ENCODE measurements at places on chromosomes 13 and 19.

DNA sequence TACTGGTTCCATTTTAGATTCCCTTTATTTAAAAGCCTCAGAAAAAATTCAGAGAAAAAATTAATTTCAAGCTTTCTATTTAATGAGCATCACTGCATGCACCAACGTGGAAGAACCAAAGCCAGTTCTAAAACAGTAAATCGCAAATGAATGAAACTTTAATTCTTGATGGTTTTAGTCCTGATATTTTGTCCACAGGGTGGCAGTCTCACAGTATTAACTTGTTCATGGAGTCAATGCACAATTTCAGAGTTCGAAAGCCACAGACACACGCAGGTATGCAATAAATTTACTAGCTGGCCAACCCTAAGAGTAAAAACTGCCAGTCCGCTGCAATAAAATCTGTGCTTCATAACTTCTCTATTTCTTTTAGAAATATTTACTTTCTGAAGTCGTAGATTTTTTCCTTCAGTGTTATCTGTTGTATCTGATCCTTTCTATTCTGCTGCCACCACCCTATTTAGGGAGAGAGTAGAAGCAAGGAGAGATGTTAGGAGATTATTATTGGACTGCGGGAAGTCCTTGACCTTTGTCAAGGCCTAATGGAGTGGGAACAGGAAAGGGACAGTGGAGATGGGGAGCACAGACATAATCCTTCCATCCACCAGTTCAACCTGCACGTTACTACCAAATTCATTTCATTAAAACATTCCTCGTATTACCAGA, 7.0 kb upstream of the WBP4 start:
- peak; percentile 64 for DNase-seq

GRCh38 chr19:10173527-10173926, 21.2 kb downstream of the DNMT1 start:
- peak; percentile 61 for DNase-seq

DNA sequence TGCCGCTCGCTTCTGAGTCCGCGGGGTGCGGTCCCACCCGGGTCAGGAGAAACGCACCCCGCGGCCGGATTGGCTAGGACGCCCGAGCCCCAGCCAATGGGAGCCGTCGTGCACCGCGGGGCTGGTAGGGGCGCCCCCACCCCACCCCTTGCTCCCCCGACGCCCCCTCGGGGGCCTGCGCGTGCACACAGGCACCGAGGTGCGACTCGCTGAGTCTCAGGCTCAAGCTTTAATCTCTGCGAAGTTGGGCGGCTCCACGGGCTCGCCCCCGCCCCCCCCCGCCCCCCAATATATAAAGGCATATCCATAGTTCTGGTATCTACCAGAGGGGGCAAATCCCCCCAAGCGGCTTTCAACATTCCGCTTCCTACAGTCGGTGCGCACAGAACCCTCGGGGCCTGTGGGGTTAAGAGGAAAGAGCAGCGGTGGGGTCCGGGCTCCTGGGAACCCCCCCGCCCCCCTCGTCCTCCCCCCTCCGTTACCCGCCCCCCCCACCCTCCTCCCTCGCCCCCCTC, at the start of gene COX6B2:
TSS of gene COX6B2 (minus strand) at position 22 of the 515 bp plus-strand sequence. CDS start 198 bp downstream, outside the sequence.
- no peak for DNase-seq

- no peak for DNase-seq
Observed at GRCh38 chr13:45496942-45497341, 32.2 kb downstream of the COG3 start.

DNA sequence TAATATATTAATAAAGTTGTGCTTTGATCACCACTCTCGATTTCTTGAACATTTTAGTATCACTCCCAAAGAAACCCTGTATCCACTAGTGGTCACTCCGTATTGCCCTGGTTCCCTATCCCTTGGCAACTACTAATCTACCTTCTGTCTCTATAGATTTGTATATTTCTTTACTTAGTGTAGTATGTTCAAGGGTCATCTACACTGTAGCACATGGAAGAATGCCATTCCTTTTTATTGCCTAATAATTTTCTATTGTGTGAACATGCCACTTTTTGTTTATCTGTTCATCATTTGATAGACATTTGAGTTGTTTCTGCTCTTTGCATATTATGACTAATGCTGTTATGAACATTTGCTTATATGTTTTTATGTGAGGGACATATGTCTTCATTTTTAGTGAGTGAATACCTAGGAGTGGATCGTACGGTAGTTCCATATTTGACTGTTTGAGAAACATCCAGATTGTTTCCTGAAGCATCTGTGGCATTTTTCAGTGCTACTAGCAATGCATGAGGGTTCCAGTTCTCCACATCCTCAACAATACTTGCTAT, 254.0 kb downstream of the GPC6 start:
- DNase-seq = no peak

DNA sequence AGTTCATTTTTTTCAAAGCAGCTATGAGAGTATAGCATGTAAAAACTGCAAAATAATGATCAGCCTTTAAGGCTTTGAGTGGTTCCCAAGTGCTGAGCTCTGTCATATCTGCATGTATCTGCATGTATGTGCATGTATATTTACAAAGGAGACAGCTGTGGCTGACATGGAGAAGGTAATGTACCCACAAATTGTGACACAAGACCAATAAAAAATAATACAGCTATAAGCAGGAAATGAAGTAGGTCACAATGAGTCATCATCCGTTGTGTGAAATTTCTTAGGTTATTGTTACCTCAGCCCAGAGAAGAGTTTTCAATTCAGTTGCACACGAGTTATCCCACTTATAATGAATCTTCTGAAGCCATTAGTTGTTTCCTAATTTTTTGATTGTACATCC, 60.9 kb upstream of the MED4 start:
- DNase-seq = peak; percentile 89

DNA sequence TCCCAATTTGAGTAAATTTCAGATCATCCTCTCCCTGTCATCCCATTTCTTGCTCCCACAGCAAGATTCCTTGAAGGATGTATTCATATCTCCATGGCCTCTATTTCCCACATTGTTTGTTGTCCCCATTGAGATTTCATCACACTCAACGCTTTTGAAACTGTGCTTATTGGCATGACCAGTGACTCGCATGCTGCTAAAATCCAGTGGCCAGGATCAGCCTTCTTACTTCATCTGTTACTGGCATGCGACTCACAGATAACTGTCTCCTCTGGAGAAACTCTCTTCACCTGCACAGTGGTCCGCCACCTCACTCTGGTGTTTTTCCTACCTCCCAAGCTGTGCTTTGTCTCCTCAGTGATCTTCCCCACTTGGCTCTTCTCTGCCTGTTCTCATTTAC, 95.8 kb downstream of the WASF3 start:
- DNase-seq = peak; percentile 60

- no peak for DNase-seq
Observed at GRCh38 chr19:1577929-1578618, 9.9 kb upstream of the MEX3D start.

DNA sequence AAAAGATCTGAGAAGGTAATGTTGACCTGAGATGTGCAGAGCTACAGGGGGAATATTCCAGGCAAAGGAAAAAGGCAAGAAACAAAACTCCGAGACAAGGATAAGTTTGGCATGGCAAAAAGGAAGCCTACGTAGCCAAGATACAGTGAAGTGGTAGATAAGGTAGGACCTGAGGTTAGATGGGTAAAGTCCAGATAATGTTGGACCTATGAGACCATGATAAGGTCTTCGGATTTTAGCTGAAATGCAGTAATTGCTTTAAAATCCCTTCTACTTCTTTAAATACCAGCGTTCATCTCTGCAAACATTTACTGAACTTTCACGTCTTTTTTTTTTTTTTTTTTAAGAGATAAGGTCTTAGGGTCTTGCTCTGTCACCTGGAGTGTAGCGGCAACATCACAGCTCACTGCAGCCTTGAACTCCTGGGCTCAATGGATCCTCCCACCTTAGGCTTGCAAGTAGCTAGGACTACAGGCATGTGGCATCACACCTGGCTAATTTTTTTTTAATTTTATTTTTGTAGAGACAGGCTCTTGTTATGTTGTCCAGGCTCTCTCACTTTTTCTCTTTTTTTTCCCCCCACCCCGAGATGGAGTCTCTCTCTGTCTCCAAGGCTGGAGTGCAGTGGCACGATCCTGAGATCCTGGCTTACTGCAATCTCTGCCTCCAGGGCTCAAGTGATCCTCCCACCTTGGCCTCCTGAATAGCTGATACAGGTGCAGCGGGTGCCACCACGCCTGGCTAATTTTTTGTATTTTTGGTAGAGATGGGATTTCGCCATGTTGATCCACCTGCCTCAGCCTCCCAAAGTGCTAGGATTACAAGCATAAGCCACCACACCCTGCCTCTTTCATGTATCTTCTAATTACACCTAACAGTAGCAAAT, 4.2 kb upstream of the WBP4 start:
- no peak for DNase-seq

Measured in LHCN-M2 (cell line).